ENCODE measurements at places on chromosomes 7 and 10.

- no peak for DNase-seq
Measured at GRCh38 chr10:3527869-3528268, 257.1 kb downstream of the KLF6 start.

- DNase-seq = no peak
Measured at GRCh38 chr7:18491871-18492270, 3.7 kb upstream of the HDAC9 start.

DNA sequence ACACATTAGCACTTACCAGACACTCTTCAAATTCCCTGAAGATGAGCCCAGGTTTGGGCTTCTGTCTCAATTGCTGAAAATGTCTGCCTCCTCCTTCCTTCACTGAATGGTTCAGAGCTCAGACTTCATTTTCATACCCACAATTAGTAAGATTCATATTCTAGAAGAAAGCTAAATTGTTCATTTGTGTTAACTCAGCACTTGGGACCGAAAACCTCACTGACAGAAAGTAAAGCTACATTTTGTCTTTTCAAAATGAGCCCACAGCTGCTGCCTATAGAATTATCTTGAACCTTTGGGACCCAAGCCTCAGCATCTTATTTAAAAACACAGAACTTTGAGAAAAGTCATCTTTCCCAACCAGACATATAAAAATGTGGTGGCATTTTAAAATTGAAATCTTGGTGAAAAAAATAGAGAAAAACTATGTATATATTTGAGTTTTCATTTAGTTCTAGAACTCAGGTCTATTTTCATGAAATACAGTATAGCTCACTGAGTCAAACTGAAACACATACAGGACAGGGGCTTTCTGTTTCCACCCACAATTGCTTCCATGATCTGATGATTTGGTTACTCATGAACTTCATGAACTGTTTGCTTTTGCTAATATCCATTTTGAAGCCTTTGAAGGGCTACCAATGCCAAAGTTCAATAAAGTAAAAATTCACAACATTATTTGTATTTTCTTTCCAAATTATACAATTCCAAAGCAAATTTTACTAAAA lies 119.1 kb upstream of the PFKP start:
- DNase-seq = no peak

DNA sequence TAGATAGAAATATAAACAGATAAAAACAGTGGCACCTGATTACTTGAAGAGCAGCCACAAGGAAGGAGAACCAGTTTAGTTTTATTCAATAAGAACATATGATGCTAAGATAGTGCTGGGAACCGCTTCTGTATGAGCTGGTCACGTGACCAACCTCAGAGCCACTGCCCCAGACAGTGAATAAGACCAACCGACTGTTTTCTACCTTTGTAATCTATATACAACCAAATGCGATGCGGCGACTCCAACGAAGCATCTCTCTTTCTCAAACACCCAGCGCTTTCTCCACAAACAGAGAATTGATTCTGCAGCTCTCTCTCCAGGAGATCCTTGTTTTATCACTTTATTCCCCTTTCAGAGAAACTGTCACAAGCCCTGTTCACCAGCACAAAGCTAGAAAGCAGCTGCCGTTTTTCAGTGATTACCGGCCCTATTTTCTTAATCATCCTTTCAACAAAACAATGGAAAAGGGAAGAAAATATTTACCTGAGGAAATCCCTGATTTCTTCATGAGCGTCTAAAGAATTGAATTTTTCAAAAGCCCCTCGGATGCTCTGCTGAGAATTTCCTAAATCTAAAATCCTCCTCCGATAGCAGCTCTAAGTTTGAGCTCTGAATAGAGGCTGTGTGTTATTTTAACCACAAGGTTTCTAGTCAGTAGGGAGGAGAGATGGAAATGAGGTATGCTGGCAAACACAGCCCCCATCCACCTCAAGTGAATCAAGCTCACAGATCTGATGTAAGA lies 55.7 kb upstream of the JCAD start:
- peak; percentile 20 for DNase-seq

GRCh38 chr7:50867034-50867356 lies 84.3 kb upstream of the GRB10 start:
- no peak for DNase-seq

GRCh38 chr7:29924006-29924405 lies 65.6 kb downstream of the SCRN1 start:
- DNase-seq = no peak

DNA sequence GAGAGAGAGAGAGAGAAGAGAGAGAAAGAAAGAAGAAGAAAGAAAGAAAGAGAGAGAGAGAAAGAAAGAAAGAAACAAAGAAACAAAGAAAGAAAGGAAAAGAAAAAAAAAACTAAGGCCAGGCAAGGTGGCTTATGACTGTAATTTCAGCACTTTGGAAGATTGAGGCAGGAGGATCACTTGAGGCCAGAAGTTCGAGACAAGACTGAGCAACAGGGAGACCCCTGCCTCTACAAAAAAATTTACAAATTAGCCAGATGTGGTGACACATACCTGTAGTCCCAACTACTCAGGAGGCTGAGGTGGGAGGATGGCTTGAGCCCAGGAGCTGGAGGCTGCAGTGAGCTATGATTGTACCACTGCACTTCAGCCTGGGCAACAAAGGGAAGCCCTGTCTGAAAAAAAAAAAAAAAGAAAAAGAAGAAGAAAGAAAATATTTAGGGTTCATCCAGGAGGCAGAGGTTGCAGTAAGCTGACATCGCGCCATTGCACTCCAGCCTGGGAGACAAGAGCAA lies 2.8 kb downstream of the SERPINE1 start:
- no peak for DNase-seq
